AML-193 (cell line): ENCODE measurements at places on chromosomes 12 and 14.

DNA sequence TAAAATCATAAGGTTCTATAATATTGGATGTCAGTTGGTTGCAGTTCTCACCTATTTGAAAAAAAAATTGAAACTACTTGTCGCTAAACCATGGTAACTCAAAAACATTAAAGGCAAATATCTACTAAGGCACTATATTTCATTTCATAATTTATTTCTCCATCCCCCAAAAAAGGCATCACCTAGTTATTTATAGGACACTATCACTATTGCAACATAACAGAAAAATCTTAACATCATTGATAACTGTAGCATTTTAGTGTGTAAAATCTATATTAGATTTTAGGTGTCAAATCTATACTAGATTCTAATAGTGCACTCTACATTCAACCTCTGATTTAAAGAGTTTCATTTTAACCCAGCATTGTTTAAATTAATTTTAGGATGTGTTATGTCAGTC lies 1.7 kb downstream of the SPTSSA start:
- no peak for DNase-seq

DNA sequence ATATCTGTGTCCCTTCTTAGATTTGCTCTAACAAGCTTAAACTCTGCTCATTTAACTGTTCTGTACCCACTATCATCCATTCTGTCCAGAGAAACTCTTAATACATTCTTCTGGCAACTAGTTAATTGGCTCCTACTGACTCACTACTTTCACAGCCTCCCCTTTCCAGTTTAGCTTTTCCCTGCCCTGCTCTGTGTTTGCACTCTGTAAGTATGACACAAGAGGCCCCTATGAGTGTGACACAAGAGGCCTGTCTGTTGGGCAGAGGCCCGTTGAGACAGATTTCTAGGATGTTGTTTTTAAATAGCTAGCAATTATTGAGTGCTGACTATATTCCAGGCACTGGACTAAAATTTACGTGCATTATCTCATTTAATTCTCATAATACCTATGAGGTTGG lies 246.0 kb upstream of the DAAM1 start:
- no peak for DNase-seq

DNA sequence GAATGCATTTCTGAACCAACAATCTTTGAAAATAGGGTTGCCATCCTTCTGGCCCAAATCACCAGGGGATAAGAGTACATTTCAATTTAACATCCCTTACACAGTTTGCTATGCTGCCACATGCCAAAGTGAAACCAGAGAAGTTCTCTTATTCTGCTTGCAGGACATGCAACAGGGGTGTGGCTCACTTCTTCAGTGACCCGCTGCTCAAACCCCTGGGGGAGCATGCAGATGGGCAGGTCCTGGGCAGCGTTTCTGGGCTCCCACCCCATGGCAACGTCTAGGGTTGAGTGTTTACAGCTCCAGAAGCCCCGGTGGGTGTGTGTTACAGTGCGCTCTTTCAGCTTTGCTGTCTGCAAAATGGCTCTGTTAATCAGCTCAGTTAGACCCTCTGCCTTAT lies 1306.3 kb upstream of the TMEM132C start:
- no peak for DNase-seq

DNA sequence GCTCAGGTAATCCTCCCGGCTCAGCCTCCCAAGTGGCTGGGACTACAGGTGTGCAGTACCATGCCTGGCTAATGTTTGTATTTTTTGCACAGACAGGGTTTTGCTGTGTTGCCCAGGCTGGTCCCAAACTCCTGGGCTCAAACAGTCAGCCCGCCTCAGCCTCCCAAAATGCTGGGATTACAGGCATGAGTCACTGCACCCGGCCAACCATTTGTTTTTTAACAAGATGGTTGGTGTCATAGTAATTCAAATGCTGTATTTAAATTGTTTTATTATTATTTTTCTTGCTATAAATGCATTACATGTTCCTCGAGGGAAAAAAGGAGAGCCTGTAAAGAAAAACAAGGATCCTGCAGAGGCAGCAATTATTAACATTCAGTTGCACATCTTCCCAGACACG lies 83.9 kb downstream of the EP400 start:
- DNase-seq, result no peak

- DNase-seq, result no peak
These were observed 138.1 kb upstream of the MED13L start for GRCh38 chr12:116415408-116416108.
